Activated CD4-positive, alpha-beta T cell treated with anti-CD3 and anti-CD28 coated beads for 4 hours (primary cell): ENCODE measurements at places on chromosomes 16 and 17.

DNA sequence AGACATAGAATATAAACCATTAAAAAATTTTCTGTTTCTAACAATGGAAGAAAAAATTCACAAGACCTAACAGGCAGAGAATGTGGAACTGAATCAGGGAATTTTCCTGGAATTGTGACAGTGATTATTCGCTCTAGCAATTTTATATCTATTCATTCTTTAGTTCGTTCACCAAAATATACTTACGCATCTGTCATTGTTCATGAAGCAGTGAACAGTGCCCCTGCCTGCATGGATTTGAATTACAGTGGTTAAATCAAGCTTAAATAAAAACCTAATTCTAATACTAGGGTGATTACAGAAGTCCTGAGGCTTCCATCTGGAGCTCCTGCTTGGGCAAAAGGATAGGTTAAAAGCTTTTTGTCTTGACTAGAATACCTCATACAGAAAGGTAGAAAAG lies 48.6 kb downstream of the ABCA8 start:
- DNase-seq, result no peak

- no peak for DNase-seq
Measured at GRCh38 chr16:83455716-83456115, 352.1 kb upstream of the HSBP1 start.

GRCh38 chr16:1745900-1746692 lies 25.2 kb downstream of the NME3 start:
- DNase-seq, result no peak

DNA sequence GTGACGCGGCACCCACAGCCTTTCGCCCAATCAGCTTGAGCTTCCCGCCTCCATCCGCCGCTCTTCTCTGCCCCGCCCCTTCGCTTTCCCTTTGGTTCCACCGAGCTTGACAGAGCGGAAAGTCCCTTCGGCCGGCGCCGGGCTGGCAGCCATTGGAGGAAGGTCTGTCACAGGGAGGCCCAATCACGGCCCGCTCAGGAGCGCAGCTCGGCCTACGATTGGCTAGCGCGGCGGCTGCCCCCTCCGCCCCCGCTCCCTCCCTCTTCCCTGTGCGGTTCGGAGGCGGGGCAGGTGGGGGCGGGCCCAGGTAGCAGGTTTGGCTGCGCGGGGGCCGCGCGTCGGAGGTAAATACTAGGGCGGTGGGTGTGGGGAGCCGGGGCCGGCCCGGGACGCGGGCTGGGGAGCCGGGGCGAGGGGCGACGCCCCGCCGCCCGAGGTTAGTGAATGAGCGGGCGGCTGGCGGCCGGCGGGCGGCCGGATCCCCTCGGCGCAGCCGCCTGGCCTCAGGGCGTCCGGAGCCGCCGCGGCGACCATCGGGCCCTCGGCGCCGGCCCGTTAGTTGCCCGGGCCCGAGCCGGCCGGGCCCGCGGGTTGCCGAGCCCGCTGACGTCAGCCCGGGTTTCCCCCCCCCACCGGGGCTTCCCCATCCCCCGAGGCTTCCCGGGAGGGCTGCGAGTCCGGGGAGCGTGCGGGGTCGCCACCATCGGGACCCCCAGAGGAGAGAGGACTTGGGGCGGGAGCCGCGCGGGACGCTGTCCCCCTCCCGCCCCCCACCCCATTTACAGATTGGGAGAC lies at the start of gene CYLD:
Gene CYLD (plus strand): TSS at position 306 of the 795 bp plus-strand sequence. CDS start 7,613 bp downstream, outside the sequence.
- DNase-seq, result peak; percentile 98

GRCh38 chr17:74181341-74181740 lies 22.1 kb upstream of the RPL38 start:
- no peak for DNase-seq

- no peak for DNase-seq
Measured at GRCh38 chr16:2470234-2470601, 879 bp upstream of the NTN3 start.

GRCh38 chr17:15490634-15491261 lies 23.3 kb upstream of the CDRT4 start:
- DNase-seq, result no peak

DNA sequence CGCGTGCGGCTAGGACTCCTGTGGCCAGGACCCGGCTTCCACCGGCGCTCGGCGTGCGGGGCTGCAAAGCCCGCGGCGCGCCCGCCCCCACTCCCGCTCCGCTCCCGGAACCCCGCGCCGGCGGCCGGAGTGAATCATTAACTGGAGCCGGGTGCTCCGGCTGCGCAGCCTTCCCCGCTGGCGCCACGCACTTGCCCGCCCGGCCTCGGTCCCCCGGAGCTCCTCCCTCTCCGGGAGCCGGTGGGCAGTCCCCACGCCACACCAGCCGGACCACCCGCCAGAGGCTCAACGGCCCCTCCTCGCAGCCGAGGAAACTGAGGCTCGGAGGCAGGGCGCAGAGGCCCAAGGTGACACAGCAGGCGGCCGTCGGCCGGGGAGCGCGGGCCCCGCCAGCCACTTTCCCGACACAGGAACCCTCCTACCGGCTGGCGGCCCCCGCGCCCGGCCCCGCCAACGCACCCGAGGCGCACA lies 580 bp downstream of the BCAR1 start:
- no peak for DNase-seq

DNA sequence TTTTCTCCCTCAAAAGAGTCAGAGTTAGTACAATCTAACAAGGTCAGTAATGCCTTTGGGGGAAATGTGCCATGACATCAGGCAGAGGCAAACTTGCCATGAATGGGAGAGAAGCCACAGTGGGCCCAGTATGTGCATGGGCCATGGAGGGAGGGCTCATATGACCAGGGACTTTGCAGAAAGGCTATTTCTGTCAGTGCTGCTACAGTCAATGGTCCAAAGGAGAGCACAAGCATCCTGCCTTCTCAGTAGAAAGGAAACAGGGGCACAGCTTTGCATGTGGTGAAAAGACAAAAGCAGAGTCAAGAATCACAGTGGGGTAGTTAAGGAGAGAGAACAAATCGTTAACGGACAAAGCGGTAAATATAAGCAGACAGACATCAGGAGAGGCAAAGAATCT lies 11.2 kb upstream of the CORO6 start:
- DNase-seq, result no peak

- no peak for DNase-seq
Measured at GRCh38 chr17:17900615-17901520, 64.1 kb upstream of the SREBF1 start.

DNA sequence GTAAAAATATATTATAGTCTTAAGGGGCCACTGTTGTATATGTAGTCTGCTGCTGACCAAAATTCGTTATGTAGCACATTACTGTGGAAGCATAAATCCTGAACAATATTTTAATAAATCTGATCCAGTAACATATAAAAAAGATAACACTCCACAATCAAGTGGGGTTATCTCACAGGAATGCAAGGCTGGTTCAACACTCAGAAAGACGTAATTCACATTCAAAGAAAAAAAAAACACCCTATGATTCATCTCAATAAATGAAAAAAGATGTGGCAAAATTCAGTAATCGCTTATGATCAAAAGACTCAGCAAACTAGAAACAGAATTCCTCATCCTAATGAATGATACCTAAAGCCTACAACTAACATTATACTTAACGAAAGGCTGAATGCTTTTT lies 47.8 kb downstream of the CREBBP start:
- DNase-seq, result no peak

- no peak for DNase-seq
Measured at GRCh38 chr16:23052908-23053580, 96.2 kb downstream of the USP31 start.

DNA sequence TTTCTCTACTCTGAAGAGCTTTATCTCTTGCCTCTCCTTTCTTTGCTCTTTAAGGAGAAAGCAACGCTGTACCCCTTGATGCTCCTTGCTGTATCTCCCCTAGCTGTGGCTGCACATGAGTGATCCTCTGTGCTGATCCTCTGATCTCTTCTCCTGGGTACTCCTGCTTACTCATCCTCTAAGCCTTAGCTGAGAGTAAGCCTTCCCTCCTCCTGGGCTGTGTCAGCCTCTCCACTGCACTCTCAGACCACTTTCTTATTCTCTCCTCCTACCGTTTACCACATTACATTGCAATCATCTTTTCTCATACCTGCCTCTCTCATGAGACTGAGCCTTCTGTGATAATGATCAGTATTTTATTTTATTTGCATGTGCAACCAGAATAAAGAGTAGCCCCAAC lies 25.1 kb downstream of the SOX9 start:
- DNase-seq, result no peak

DNA sequence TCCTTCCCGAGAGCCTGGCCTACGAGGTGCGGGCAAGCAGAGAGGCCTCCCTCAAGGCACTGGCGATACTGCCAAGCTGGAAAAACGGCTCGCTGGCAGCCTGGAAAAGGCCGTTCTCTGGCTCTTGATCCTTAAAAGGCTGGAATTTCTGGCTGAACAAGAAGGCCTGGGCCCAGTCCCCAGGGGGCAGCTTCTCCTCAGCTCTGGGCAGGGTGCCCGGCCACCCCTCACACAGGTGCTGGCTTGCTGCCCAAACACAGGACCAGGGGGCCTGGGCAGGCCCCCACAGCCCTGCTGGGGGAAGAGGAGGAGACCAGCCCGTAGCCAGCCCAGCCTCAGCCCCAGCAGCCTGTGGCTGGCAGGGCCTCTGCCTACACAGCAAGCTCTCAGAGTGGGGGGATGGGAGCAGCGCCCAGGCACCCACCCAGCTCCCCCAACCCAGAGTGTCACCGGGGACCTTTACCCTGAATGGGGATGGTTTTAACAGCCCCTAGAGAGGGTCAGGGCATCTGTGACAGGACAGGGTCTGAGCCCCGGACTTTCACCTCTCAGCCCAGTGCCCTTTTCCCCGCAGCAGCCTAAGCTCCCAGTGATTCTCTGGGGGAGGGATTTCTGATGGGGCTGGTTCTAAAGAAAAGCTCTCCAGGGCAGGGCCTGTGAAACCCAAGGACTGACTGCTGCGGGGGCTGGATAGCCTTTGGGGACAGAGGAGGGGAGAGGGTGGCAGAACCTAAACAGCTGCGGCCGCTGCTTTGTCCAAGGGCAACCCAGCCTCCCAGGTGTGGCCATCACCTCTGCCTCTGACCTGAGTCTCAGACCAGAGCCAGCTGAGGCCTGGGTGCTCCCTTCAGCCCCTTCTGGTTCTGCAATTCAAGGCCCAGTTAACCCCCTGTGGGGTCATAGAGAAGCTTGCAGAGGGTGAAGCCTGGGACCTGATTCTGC lies 38.6 kb upstream of the TOB1 start:
- DNase-seq, result no peak

DNA sequence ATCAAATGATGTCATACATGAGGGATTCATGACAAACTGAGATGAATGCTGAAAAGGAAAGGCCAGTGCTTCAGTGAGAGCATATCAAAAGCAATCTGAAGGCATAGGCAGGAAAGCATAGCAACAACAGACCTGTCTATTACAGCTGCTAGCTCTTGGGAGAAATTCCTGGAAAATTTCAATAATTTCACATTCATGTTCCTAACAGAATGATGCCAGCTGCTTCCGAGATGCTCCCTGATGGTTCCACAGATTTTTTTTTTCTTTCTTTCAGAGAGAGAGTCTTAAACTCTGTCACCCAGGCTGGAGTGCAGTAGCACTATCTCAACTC lies 50.3 kb upstream of the CLEC3A start:
- no peak for DNase-seq

DNA sequence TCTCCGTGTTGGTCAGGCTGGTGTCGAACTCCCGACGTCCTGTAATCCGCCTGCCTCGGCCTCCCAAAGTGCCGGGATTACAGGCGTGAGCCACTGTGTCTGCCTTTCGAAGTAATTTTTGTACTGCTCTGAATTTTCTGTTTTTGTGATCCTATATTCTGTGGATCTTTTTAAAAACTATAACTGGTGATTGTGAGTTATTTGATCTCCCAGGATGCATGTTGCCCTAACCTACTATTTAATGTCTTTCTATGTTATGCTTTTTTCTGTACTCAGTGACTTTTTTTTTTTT lies 2.5 kb downstream of the RSPRY1 start:
- DNase-seq, result no peak

DNA sequence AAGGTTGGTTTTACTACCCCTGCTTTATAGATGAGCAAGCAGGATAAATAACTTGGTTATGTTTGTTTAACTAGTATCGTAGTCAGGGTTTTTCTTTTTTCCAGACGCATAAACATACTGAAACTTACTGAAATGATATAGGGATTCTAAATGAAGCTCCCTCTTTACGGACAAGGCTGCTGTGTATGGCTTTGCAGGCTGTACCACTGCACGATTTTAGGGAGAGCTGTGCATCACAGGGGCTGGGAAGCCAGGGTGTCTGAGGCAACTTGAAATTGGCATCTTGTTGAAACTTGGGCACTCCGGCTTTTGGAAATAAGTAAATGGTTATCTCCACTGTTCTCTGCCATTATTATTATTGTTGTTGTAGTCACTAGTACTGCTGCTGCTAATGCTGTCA lies 218.1 kb upstream of the CDH8 start:
- no peak for DNase-seq

DNA sequence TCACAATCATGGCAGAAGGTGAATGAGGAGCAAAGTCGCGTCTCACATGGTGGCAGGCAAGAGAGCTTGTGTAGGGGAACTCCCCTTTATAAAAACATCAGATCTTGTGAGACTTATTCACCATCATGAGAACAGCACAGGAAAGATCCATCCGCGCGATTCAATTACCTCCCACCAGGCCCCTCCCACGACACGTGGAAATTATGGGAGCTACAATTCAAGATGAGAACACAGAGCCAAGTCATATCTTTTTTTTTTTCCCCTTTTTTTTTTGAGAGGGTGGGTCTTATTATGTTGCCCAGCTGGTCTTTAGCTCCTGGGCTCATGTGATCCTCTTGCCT lies 60.0 kb downstream of the RPTOR start:
- no peak for DNase-seq
